Lower leg skin (tissue), 4 donors: ENCODE measurements at places on chromosomes 1 and 21.

GRCh38 chr1:119276558-119276957 is 92.0 kb upstream of the HAO2 start:
- DNase-seq = no peak

GRCh38 chr1:3735027-3735681 is 17.1 kb upstream of the CCDC27 start:
- no peak for DNase-seq

GRCh38 chr1:210582205-210582970 is 253.7 kb downstream of the HHAT start:
- DNase-seq = no peak

- DNase-seq = no peak
These were observed 92.5 kb downstream of the SLC25A24 start for GRCh38 chr1:108107658-108108057.

DNA sequence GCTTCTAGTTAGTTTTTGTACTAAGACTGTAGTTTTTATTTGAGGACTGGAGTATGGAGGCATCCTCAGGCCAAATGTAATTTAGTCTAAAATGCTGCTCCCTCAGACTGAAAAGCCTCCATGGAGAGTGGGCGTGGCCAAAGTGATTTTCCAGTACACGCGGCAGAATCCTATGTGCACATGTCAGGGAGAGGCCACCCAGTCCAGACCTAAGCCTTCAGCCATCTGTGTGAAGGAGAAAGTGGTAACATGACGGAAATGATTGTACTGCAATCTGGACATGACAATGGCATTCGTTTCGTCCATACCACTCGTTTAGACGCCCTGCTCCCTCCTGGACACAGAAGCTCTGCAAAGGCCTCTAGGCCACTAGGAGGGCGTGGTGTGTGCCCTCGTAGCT is 56.2 kb downstream of the PCP4 start:
- no peak for DNase-seq

DNA sequence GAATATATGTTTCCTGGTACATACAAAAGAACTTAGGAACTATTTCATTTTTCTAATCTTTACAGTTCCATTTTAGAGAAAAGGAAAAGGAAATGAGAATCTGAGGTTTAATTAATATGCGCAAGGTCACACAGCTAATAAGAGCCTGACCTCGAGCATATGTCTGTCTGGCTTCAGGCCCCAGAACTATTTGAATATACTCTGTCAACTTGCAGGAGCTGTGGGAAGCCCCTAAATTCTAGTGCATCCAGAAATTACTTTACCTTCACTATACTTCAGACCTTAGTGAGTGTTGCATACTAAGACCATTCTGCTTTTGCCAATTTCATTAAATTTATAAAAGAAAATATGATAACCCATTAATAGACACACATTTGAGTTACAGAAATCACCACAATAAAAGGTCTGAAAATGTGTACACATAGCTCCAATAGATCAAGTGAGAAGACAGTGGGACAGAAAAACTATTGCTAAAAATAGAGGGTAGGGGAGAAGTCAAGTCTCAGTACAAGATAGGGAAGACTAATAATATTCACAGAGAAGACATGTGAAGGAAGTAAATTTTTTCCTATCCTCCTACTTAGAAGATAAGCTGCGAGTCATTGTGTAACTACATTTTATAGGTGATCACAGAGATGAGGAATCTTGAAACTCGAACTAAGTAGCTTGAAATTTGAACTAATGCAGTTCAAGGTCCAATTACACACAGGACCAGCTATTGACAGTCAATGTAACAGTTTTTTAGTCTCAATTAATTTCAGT is 3.8 kb downstream of the RGS13 start:
- DNase-seq = no peak

DNA sequence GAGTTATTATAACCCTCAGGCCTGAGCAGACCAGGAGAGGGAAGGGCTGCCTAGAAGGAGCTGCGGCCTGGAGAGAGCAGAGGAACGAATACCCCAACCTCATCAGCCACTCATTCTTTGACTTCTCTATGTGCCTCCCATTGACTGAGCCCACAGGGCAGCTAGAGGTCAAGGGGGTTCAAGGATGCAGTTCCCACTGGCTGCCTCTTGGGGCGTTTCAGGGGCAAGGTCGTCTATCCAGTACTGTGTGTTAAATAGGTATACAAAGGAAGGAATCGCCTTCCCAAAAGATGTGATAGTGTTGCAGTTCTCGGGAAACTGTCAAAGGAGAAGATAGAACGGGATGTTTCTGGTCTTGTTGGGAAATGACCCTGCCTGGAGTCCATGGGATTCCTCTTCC is 250.6 kb downstream of the PRDM2 start:
- no peak for DNase-seq
